H7 (cell line): ENCODE measurements at places on chromosomes 1 and 21.

DNA sequence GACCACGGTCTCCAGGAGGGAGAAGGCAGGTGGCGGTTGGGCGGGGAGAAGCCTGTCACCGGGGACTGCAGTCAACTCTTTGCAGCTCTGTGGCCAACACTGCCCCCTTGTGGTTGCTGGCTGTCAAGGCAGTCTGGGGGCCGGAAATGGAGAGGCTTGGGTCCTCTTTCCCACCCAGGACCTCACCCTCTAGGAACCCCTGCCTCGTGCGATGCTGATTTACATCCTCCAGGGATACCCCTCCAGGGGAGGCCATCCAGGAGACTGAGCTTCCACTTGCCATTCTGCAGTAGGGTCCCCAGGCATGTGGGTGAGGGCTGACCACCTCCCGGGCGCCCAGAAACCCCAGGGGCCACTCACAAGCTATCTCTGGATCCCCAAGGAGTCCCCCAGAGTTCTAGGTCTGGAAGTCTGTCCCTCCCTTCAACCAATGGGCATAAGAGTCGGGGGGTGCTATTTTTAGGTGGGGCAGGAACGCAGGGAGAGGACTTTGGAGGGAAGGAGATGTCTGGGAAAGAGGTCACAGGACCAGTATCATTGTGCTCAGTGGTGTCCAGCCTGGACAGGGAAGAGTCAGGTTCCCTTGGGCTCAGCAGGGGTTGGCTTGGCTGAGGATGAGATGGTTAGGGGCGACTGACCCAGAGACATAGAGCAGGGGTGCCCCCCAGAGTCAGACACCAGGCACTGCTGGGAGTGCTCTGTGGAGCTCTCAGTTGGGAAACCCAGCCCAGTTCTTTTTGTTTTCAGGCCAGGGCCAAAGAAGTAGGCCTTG lies 7.1 kb upstream of the GPR61 start:
- peak; percentile 92 for DNase-seq

GRCh38 chr1:77560741-77561140 lies 121.7 kb downstream of the ZZZ3 start:
- no peak for DNase-seq

- DNase-seq: no peak
These were observed 8.2 kb downstream of the RC3H1 start for GRCh38 chr1:174013864-174014418.

- no peak for DNase-seq
These were observed 32.1 kb downstream of the SH3BP5L start for GRCh38 chr1:248793592-248793991.

DNA sequence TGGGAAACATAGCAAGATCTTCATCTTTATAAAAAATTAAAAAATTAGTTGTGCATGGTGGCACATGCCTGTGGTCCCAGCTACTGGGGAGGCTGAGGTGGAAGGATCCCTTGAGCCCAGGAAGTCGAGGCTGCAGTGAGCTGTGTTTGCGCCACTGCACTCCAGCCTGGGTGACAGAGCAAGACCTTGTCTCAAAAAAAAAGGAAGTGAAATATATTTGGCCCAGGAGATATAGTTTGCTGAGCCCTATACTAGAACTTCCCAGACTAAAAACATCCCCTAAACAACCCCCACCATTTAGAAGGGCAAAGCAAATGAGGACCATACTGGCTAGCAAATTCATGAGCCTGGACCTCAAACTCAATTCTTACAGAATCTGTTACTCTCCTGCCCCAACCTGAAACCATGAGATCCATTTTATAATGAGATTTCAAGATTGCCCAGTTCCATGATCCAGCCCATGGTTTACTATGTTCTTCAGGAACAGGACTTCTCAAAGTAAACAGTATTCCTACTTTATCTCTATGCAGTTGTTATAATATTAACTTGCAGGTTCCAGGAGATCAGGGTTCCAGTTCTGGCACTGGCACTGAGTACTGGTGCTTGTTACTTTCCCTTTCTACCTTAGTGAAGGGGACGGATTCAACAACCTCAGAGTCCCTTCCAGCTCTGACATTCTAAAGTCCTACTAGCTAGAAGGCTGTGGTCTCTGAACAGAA lies 48.9 kb upstream of the TADA1 start:
- DNase-seq: no peak
